ENCODE measurements at places on chromosomes 7 and 10.
A peak's percentile ranks its signal among the peaks of the same experiment; 100 is the strongest.

DNA sequence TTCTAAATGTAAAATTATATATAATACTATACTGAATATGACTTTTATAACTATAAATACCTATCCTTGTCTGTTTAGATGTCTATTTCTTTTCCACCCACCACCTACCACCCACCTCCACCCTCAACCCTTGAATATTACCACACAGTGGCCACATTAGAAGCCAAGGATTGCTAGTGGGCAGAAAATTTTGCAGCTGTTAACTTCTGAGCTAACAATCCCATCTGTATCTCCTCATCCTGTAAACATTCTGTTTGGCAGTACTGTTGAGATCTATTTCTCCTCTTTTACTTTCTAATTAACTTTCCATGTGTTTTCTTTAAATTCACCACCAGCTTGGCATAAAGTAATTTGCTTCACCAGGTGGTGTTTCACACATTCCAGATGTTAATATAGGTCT lies 281.1 kb upstream of the BMPER start:
- no peak for DNase-seq

GRCh38 chr10:26314265-26315013 lies 97.9 kb downstream of the GAD2 start:
- no peak for DNase-seq

GRCh38 chr7:832167-832967 lies at the start of gene SUN1:
SUN1 (plus strand) TSS chr7:832476; CDS start chr7:832525, 49 bp downstream.
- DNase-seq = peak; percentile 73

DNA sequence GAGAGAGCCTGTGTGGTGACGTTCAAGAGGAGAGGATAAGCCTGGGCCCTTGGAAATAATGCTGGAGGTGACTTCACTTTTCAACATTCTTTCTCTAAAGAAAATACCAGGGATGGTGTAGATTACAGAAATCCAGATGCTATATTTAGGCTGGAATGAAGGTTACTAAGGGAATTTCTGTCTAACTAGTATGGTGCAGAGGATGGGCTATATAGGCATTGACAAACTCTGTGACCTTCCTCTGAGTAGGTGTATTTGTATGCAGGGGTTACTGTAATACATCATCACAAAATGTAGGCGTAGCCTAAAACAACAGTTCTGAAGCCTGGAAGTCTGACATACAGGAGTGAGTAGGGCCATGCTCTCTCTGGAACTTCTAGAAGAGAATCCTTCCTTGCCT lies 155.3 kb upstream of the INHBA start:
- no peak for DNase-seq

- DNase-seq = no peak
Observed at GRCh38 chr7:13851736-13852135, 137.7 kb downstream of the ETV1 start.

GRCh38 chr7:70415179-70415972 lies 716.6 kb upstream of the GALNT17 start:
- no peak for DNase-seq

All from CD4-positive, alpha-beta T cell treated with Interleukin-4 for 1 hour (primary cell).